ENCODE measurements at places on chromosomes 7 and 10.

DNA sequence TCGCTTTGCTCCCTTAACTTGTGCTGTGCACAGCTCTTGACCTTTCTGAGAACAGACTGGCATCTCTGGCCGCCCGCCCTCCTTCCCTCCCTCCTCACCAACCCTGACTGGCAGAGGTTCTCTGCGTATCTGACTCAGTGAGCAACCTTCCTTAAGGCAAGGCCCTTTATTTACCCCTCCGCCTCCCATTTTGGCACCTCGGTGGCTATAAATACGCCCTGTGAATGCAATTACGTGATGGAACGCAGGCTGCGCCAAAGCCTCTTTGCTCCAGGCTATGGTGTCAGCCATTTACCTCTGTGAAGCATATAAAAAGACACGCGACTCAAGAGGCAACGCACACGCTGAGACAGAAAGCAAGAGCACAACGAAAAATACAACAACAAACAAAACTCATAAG is 764.3 kb downstream of the SUGCT start:
- DNase-seq, result no peak

- peak; percentile 89 for DNase-seq
These were observed 16.4 kb downstream of the TNRC18 start for GRCh38 chr7:5406957-5407945.

- DNase-seq, result no peak
These were observed 50.2 kb upstream of the GNA12 start for GRCh38 chr7:2894118-2894940.

GRCh38 chr10:62037166-62037831 is 135.8 kb downstream of the ARID5B start:
- DNase-seq, result no peak

DNA sequence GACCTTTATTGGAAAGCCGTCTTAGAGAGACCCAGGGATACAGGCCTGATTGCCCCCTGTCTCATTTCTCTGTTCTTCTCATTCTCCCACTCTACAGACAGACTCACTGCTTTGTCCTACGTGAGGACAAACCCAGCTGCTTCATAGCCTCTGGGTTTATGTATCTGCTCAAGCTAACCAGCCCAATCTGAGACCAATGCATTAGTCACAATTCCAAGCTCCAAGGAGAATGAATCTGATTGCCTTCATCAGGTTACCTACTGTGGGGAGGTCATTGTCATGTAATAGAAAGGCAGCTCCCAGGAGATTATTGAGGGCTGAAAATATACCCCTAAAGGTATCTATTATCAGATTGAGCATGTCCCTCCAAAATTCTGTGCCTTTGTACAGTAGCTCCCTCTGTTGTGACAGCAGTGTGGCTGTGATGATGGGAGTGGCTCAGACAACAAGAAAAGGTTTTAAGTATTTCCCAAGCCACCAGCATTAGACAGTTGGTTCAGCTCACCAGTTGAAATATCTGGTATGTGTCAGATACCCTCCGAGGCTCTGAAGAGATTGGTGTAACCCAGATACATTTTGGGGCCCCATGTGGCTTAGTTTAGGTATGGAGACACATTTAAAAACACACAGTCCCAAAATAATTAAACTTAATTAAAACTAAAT is 123.1 kb upstream of the EEPD1 start:
- DNase-seq, result no peak

DNA sequence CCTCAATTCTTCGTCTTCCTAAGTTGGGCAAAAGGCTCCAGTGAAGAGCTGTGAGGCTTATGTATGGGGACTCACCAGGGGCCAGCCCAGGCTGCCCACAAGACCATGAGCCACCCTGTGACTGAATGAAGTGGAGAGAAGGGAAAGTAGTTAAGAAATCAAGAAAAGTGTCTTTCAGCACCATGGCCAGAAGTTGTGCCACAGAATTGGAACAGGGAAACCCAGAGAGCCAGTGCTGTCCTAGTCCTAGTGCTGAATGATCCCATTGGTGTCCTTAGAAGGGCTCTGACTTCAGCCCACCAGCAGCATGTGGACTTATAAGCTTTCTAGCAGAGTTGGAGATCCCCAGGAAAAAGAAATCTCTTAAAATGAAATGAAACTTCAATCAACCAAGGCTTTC is 37.0 kb upstream of the CCSER2 start:
- DNase-seq, result no peak

- DNase-seq, result no peak
These were observed 226.3 kb upstream of the AGK start for GRCh38 chr7:141324870-141325269.

DNA sequence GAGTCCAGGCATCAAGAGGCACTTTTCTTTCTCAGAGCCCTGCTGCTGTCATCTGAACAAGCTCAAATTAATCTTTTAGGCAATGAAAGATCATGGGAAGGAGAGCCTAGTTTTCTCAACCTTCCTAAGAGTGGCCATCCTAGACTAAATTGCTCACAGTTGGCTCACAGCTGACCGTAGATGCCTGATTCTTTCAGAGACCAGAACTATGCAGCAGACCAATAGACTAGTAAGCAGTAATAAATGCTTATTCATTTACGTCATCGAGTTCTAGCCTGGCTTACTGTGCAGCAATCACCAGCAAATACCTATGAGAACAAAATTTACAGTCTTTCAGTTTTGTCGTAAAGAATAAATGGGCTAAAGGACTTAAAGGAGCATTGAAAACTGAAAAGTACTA is 602.9 kb upstream of the GHITM start:
- no peak for DNase-seq

GRCh38 chr10:112298581-112298980 is 15.4 kb downstream of the TECTB start:
- no peak for DNase-seq

GRCh38 chr7:94509264-94509886 is at the start of gene CASD1:
Gene CASD1, plus strand, starts transcription at chr7:94509809. Its CDS starts 276 bp downstream, at chr7:94510085.
- peak; percentile 15 for DNase-seq

- DNase-seq, result no peak
These were observed 239.5 kb upstream of the PLXNA4 start for GRCh38 chr7:132815696-132816311.

- no peak for DNase-seq
These were observed 80.0 kb downstream of the SHH start for GRCh38 chr7:155732286-155732685.

GRCh38 chr10:47109906-47110305 is 190.1 kb upstream of the GDF10 start:
- DNase-seq, result no peak

- no peak for DNase-seq
These were observed 337.5 kb upstream of the KCND2 start for GRCh38 chr7:119935418-119936025.

All from H1 (cell line).